ENCODE measurements at places on chromosomes 1 and 21.

DNA sequence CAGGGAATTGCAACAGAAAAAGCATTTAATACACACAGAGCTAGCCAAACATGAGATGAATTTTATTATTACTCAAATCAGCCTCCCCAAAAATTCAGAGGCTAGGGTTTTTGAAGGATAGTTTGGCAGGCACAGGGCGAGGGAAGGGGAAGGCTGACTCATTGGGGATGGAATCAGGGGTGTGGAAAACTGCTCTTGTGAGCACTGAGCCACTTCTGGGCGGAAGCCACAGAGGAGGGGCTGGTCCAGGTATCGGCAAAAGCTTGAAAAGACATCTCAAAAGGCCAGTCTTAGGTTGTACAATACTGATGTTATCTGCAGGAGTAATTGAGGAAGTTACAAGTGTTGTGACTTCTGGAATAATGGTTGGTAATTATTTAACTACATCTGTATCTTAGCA lies 109.4 kb downstream of the TLR5 start:
- H3K36me3 ChIP-seq = no peaks in the 10 kb centered on the region
- H3K27ac ChIP-seq = no peak overlapping the region
- DNase-seq = no peak
- H3K4me3 ChIP-seq = no peak overlapping the region
- peaks cover 30% of the 10 kb centered on the region for H3K4me1 ChIP-seq

DNA sequence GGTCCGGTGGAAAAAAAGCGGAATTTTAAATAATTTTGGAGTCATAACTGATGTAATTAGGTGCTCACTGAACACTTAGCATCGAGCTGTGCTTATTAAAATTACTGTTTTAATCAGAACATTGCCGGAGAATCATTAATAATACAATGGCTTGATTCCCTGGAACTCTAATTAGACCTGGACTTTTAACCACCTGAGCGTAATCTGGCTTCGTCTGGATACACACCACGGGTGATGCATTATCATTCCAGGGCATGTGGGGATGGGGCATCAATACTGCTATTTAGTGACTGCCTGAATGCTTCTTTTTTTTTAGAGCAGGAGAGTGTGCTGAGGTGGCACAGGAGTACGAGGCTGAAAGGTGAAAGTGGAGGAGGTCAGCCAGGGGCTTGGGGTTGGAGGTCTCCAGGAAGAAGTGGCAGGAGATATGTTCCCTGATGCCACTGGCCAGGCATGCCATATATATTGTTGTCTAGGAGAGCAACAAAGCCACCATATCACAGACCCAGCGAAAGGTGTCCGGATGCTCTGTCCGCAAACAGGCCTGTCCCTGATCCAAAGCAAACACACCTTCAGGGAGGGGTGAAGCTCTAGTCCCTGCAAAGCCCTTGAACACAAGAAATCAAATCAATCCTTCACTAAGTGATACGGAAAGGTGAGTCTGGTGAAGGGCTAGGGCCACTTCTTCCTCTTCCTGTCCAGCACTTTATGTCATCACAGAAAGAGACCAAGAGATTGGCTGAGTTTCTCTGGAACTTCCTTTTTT lies 125.2 kb downstream of the PLXNA2 start:
- H3K4me3 ChIP-seq = no peak overlapping the region
- no peaks in the 10 kb centered on the region for H3K27me3 ChIP-seq
- DNase-seq = no peak
- peaks cover 32% of the 10 kb centered on the region for H3K4me1 ChIP-seq
- peaks cover 23% of the 10 kb centered on the region for H3K36me3 ChIP-seq
- no peak overlapping the region for H3K27ac ChIP-seq

DNA sequence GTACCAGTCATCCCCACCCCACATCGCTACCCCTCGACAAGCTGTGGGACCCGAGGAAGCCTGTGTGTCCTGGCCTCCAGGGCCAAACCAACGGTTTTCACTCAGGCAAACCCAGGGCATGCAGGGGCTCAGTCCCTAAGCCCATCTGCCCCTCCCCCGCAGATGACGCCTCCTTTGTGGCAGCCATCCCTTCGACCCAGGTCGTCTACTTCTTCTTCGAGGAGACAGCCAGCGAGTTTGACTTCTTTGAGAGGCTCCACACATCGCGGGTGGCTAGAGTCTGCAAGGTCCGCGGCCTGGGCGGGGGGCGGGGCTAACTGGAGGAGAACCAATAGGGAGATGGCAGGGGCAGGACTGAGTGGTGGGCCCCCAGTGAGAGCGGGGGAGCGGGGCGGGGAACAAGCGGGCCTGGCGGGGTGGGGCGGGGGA lies 7.4 kb downstream of the SEMA4A start:
- H3K4me1 ChIP-seq = peaks cover 7% of the 10 kb centered on the region
- H3K36me3 ChIP-seq = no peaks in the 10 kb centered on the region
- DNase-seq = peak; percentile 80
- no peaks in the 10 kb centered on the region for H3K27me3 ChIP-seq
- no peak overlapping the region for H3K27ac ChIP-seq
- H3K4me3 ChIP-seq = peak overlapping the region; percentile 77

DNA sequence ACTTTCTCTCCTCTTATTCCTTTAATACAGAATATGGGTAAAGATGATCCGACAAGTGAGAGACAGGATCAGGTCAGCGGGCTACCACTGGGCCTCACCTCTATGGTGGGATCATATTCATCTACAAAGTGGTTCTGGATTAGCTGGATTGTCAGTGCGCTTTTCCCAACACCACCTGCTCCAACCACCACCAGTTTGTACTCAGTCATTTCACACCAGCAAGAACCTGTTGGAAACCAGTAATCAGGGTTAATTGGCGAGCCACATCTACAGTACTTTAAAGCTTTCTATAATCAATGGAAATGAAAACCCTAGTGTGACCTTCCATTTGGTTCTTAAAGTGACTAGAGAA lies 643 bp downstream of the NRAS start:
- H3K36me3 ChIP-seq = peaks cover 38% of the 10 kb centered on the region
- DNase-seq = no peak
- H3K27ac ChIP-seq = peak overlapping the region; percentile 99
- H3K4me1 ChIP-seq = peaks cover 14% of the 10 kb centered on the region
- peak overlapping the region; percentile 96 for H3K4me3 ChIP-seq
- no peaks in the 10 kb centered on the region for H3K27me3 ChIP-seq

- H3K4me3 ChIP-seq = no peak overlapping the region
- H3K27ac ChIP-seq = no peak overlapping the region
- peaks cover 6% of the 10 kb centered on the region for H3K36me3 ChIP-seq
Observed at GRCh38 chr21:45269861-45270260, 17.8 kb downstream of the POFUT2 start.

GRCh38 chr1:24921412-24921811 lies 8.7 kb downstream of the RUNX3 start:
- no peak overlapping the region for H3K27ac ChIP-seq
- H3K4me3 ChIP-seq = no peak overlapping the region
- peaks cover 51% of the 10 kb centered on the region for H3K27me3 ChIP-seq
- no peak for DNase-seq

DNA sequence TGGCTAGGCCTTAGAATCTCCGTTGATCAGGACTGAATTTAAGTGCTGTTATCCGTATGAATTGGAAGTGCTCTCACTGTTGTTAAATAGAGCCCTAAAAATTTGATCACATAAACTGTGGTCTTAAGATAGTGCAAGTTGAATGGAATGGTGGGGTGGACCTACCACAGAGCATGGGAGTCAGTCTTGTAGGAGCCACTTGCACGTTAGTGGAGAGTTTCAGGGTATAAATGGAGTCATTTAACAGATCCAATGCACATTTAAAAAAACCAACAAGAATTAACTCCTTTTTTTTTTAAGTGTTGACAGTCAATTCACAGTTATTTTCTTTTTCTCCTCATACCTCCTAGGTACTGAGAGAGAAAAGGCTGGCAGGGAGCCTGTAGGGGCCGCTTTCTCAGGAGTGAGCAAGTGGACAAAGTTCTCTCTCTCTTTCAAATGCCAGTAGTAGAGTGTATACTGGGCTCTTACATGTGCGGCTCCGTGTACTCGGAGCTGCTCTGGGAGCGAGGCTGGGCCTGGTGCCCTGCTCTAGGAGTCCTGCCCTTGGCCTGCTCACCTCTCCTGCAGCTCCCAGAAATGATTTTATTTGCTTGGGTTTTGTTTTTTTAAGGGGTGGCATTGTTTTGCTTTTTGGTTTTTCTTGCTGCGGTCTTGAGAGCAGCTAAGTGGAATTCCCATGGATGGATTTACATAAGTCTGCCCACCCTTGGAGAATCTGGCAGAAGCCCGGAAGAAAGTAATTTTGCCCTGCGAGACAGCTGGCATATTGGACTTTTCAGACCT lies 91.3 kb downstream of the ATP5PO start:
- no peaks in the 10 kb centered on the region for H3K27me3 ChIP-seq
- peaks cover 41% of the 10 kb centered on the region for H3K36me3 ChIP-seq
- no peak overlapping the region for H3K27ac ChIP-seq
- H3K4me3 ChIP-seq = no peak overlapping the region

DNA sequence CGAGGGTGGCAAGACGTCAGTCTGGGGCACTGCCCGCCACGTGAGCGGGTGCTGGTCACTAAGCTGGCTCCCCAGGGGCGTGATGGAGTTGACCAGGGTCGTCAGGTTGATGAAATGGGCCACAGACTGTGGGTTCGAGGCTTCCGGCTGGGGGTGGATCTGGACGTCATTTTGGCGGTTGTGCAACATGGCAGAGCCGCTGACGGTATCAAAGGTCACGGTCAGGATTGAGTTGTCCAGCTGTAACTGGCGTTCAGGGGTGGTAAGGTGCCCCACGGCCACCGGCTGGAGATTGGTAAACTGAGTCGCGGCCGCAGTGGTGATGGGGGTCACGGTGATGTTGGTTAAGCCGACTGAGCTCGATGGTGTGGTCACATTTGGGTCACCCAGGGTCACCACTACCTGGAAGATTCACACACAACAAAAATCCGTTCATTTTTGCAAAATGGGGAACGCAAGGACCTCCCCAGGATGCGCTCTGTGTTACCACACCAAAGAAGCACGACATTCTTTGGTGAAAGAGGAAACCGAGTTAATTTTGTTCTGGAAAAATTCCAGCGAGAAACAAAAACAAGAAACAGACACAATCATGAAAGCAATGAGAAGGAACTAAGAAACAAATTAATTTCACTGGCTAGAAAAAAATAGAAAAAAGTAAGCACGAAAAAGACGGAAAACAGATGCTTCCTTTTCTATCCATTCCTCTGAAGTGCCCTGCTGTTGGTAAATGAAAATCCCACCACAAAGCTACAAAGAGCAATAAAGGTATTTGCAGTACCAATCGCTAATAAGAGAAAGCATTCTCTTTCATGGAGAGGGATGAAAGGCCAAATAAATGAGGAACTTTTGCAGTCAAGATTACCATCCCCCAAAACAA lies 34.7 kb upstream of the RIPK4 start:
- no peaks in the 10 kb centered on the region for H3K27me3 ChIP-seq
- no peak overlapping the region for H3K27ac ChIP-seq
- DNase-seq = no peak
- peaks cover 19% of the 10 kb centered on the region for H3K36me3 ChIP-seq
- H3K4me1 ChIP-seq = peaks cover 10% of the 10 kb centered on the region

DNA sequence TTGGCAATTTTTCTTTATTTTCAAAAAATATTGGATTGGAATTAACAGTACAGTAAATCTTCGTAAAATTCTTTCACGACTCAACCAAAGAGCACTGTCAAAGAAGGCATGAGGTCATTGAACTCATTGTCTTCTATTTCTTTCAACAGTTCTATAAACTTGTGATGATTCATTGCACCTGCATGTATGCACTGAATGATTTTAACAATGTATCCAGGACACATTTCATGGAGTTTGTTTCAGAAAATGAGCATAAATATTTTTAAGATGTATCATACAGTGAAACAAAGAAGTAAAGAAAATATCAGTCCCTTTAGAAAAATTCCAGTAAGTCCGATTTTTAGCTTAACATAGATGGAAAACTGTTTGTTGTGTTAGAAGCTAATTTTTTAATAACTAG lies 33.6 kb upstream of the CD34 start:
- peaks cover 13% of the 10 kb centered on the region for H3K27me3 ChIP-seq
- H3K36me3 ChIP-seq = no peaks in the 10 kb centered on the region
- no peak overlapping the region for H3K27ac ChIP-seq
- DNase-seq = no peak
- H3K4me3 ChIP-seq = no peak overlapping the region

DNA sequence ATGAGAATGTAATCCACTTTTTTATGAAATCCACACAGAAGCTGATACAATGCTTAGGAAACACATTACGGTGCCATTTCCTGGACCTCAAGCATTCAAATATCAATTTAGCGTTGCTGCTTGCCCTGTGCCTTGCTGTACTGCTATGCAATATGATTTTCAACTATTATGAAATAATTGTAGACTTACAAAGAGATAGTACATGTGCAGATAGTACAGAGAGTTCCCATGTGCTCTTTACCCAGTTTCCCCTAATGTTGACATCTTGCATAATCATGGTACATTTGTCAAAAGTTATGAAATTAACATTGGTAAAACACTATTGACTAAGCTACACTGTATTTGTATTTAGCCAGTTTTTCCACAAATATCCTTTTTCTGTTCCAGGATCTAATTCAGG lies 37.7 kb upstream of the PTBP2 start:
- H3K4me3 ChIP-seq = no peak overlapping the region
- no peak overlapping the region for H3K27ac ChIP-seq
- H3K27me3 ChIP-seq = no peaks in the 10 kb centered on the region
- no peaks in the 10 kb centered on the region for H3K36me3 ChIP-seq

GRCh38 chr1:181855380-181855779 lies 206.1 kb downstream of the ZNF648 start:
- H3K4me1 ChIP-seq = no peaks in the 10 kb centered on the region
- no peaks in the 10 kb centered on the region for H3K36me3 ChIP-seq
- no peak overlapping the region for H3K4me3 ChIP-seq
- no peak overlapping the region for H3K27ac ChIP-seq
